Activated CD8-positive, alpha-beta memory T cell treated with anti-CD3 and anti-CD28 coated beads, Interleukin-2, amount 10 ng/mL, durations not matched to agents 7 days and 5 days (primary cell): ENCODE measurements at places on chromosomes 12 and 14. TPM values are rescaled to one million over a fixed set of nuclear protein-coding genes. Genes with fewer than 3 reads are reported as not detected.

Gene ADCK1
- 3.5 TPM for total RNA-seq

GRCh38 chr14:89616852-89617341 lies 199.9 kb upstream of the FOXN3 start:
- peak overlapping the region; percentile 85 for H3K4me3 ChIP-seq
- H3K4me1 ChIP-seq, result peaks cover 69% of the 10 kb centered on the region
- no peaks in the 10 kb centered on the region for H3K27me3 ChIP-seq
- peaks cover 8% of the 10 kb centered on the region for H3K36me3 ChIP-seq

- H3K27me3 ChIP-seq, result peaks cover 8% of the 10 kb centered on the region
- no peak for DNase-seq
- peaks cover 2% of the 10 kb centered on the region for H3K4me1 ChIP-seq
These were observed 18.6 kb downstream of the CSRP2 start for GRCh38 chr12:76860256-76860655.

DNA sequence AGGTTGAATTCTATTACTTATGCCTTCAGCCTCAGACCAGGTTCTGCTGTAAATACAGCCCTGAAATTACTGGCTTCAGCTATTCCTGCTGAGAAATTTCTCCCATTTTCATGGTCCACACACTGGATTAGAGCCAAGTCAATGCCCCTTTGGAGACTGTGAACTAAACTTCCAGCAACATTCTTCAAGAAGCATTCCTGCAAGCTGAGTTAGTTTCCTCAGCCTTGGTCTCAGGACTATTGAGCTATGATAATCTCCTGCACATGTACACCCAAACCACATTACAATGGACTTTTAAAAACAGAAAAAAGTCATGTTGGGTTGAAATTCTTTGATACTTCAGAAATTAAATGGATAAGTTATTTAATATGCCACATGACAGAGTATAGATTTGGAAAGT lies 58.0 kb upstream of the AVPR1A start:
- DNase-seq, result no peak
- no peak overlapping the region for H3K4me3 ChIP-seq
- H3K36me3 ChIP-seq, result no peaks in the 10 kb centered on the region
- H3K27me3 ChIP-seq, result no peaks in the 10 kb centered on the region

Gene HCAR3
- total RNA-seq, result 0.09 TPM

GRCh38 chr12:76445462-76445861 lies 97.2 kb upstream of the BBS10 start:
- no peaks in the 10 kb centered on the region for H3K27me3 ChIP-seq
- H3K4me3 ChIP-seq, result no peak overlapping the region

Gene NPFF
- total RNA-seq, result not detected

DNA sequence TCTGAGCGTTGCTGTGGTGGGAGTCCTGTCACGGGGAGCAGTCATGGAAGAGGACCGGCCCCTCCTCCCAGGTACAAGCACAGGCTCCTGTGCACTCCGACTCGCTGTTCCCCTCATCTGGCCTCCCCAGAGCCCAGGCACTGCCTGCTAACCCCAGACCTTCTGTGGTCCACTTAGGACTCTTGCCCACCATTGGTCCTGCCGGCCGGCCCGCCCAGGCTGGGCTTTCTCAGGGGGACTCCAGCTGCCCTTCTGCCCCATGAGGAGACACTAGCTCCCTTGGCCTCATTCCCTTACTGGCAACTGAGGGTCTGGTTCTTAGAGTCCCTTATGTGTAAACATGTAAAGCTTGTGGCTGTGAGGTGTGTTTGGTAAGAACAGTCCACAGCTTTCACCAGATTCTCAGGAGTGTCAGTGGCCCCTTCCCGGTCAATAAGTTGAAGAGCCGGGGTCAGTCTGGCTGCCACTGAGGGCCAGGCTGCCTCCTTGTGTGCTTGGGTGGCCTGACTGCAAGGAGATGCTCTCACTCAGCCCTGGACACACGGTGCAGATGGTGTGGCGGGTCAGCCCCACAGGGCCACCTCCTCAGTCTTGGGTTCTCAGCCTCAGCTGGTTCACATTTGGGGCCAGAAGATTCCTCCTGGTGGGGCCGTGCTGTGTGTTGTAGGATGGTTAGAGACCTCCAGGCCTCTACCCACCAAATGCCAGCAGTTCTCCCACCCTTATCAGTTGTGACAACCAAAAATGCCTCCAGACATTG lies 43.6 kb downstream of the DDX51 start:
- H3K27me3 ChIP-seq, result no peaks in the 10 kb centered on the region
- DNase-seq, result no peak
- H3K36me3 ChIP-seq, result peaks cover 31% of the 10 kb centered on the region
- H3K27ac ChIP-seq, result no peak overlapping the region
- peaks cover 9% of the 10 kb centered on the region for H3K4me1 ChIP-seq

GRCh38 chr12:104493496-104493895 lies 36.7 kb downstream of the CHST11 start:
- peak overlapping the region; percentile 93 for H3K27ac ChIP-seq
- H3K4me3 ChIP-seq, result peak overlapping the region; percentile 70
- H3K4me1 ChIP-seq, result peaks cover 83% of the 10 kb centered on the region
- DNase-seq, result no peak

- H3K4me3 ChIP-seq, result no peak overlapping the region
- no peaks in the 10 kb centered on the region for H3K27me3 ChIP-seq
- DNase-seq, result no peak
- H3K4me1 ChIP-seq, result no peaks in the 10 kb centered on the region
- no peak overlapping the region for H3K27ac ChIP-seq
These were observed 36.3 kb downstream of the SNRNP35 start for GRCh38 chr12:123494124-123494851.

DNA sequence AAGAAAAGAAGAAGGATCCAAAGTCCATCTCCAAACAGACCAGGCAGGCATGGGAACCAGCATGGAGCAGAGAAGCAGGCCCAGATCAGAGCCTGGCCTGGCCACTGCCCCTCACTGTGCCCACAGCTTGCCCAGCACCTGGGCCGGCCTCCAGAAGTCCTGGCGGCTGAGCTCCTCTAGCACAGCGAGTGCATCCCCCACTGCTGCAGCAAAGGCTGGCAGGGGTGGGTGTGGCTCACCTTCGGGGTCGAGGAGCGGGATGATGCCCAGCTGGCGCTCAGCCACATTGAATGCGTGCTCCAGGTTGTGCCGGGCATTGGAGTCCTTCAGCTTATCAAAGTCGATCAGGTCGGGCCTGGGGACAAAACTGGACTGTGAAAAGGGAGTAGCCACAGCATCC lies 78.7 kb downstream of the SPTB start:
- no peaks in the 10 kb centered on the region for H3K4me1 ChIP-seq
- no peak overlapping the region for H3K4me3 ChIP-seq
- H3K27ac ChIP-seq, result no peak overlapping the region
- H3K27me3 ChIP-seq, result peaks cover 18% of the 10 kb centered on the region
- H3K36me3 ChIP-seq, result no peaks in the 10 kb centered on the region

- no peak for DNase-seq
- no peaks in the 10 kb centered on the region for H3K4me1 ChIP-seq
- H3K27me3 ChIP-seq, result peaks cover 7% of the 10 kb centered on the region
- no peaks in the 10 kb centered on the region for H3K36me3 ChIP-seq
- no peak overlapping the region for H3K27ac ChIP-seq
- H3K4me3 ChIP-seq, result no peak overlapping the region
These were observed 62.0 kb downstream of the DYRK2 start for GRCh38 chr12:67710582-67710981.

DNA sequence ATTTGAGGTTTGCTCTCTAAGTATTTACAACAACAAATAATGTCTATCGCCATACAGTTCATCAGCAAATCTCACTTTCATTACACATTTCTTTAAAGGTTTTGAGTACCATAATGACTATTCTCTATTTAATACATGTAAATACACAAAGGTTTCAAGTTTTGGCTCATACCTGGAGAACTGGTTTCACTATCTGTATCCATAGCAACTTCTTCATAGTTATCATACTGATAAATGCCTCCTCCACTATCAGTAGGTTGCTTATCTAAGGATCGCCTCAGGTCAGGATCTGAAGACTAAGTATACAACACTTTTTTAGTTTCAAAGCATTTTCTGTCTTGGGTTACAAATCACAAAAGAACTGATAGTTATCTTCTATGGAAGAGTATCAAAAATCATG lies 21.4 kb downstream of the ZFC3H1 start:
- peak overlapping the region; percentile 24 for H3K27ac ChIP-seq
- H3K4me1 ChIP-seq, result peaks cover 31% of the 10 kb centered on the region
- peaks cover 49% of the 10 kb centered on the region for H3K36me3 ChIP-seq
- no peak for DNase-seq
